ENCODE measurements at places on chromosomes 6 and 20. TPM values are rescaled to one million over a fixed set of nuclear protein-coding genes. Genes with fewer than 3 reads are reported as not detected.

C2 gene
- 46.6 TPM for total RNA-seq

GCM1 gene
- total RNA-seq = not detected

LAMA2 gene
- 40.9 TPM for total RNA-seq

ZNF334 gene
- 3.9 TPM for total RNA-seq

C20orf173 gene
- not detected for total RNA-seq

TFAP2B gene
- total RNA-seq = not detected

TOX2 gene
- 17.2 TPM for total RNA-seq

DNA sequence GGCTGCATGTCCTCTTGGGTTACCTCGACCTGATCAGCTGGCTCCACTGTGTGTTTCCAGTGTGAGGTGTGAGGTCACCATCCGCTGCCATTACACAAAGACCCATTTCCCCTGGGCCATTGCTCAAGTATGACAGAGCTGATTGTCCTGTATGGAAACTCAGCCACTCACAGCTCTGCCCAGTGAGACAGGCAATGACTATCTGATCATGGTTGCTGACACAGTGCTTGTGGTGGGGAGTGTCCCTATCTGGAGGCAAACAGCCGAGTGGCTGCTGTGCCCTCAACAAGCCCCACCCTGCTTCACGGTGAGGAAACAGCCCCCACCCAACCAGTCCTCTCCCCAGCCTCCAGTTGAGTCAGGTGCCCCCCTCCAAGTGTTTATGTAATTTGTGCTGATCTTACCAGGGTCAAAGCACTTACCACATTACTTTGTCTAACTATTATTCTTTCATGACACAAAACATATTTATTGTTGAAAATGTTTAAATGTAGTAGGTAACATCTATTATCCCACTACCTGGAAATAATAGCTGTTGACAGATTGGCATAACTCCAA, 11.7 kb upstream of the MAPK13 start:
- no peak for DNase-seq

DNA sequence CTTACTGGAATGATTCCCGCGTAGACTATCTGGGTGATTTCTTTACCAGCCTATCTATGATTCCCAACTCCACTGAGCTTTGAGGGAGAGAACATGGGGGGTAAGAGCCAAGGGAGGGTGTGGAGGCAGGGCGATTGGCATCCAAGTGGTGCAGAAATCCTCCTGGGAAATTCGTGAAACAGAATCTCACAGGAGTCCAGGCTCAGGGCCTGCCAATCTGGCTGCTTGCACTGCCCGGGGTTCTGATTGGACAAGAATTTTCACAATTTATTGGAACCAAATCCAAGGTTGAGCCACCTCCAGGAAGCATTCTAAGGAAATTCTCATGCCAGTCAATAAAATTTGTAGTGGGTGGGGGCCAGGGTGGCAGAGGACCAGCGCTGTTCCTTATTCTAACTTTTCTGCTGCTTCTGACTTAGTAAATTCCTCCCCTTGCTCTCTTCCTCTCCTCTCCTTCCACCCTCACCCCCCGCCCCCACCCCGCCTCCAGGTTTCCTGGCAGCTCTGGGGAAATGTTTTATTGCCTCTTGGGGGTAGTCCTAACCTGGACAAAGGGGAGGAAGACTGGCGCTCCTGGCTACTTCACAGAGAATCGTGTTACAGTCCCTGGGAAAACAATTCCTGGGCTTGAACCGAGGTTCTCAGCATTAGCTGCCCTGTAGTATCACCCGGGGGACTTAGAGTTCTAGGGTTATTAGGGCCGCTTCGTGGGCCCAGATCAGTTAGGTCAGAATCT, 3.1 kb downstream of the BMP6 start:
- DNase-seq = no peak

DNA sequence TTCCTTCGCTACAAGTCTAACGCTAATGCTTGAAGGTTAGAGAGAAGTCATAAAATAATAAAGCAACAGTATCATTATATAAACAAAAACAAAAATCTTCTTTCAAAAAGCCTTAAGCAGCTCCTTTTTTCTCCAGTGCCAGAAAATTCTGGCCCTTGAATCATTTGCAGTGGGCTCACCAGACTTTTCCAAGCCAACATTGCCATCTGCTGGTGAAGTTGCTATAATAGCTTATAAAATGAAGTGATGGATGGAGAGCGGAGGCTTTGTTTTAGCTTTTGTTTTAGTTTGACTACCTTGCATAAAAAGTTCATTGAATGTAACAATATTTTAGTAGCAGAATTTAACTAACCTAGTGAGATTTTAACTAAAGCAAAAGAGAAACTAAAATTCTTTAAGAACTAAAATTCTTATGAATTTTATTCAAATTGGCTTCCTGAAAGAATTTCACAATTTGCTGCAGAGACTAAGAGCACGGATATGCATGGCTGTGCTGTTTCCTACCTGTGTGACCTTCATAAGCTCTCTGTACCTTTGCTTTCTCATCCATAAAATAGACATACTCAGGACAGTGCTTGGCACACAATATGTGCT, 44.8 kb upstream of the SLC2A12 start:
- no peak for DNase-seq

GRCh38 chr20:33667676-33668465, 1.1 kb downstream of the ACTL10 start:
- DNase-seq = peak; percentile 92

- DNase-seq = peak; percentile 72
Observed at GRCh38 chr20:44217342-44218092, 6.9 kb upstream of the OSER1 start.

- no peak for DNase-seq
Observed at GRCh38 chr6:158970640-158971275, 29.2 kb downstream of the RSPH3 start.

DNA sequence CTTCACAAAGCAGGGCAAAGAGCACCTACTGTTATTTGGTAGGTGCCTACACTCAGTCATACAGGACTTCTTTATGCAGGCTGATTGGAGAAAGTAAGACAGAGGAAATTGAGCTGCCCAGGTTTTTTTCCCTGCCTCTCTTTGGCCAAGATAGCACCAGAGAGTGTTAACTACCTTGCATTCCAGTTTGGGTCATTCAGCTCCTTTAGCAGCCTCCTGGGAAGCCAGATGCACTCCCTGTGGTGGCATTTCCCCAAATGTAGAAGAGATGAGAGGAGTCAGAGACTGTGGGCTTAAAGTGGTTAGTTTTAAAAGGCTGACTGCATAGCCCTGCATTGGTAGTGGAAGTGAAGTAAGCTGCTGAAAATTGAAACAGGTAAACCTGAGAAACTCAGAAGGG, 358.4 kb downstream of the BCKDHB start:
- DNase-seq = no peak

DNA sequence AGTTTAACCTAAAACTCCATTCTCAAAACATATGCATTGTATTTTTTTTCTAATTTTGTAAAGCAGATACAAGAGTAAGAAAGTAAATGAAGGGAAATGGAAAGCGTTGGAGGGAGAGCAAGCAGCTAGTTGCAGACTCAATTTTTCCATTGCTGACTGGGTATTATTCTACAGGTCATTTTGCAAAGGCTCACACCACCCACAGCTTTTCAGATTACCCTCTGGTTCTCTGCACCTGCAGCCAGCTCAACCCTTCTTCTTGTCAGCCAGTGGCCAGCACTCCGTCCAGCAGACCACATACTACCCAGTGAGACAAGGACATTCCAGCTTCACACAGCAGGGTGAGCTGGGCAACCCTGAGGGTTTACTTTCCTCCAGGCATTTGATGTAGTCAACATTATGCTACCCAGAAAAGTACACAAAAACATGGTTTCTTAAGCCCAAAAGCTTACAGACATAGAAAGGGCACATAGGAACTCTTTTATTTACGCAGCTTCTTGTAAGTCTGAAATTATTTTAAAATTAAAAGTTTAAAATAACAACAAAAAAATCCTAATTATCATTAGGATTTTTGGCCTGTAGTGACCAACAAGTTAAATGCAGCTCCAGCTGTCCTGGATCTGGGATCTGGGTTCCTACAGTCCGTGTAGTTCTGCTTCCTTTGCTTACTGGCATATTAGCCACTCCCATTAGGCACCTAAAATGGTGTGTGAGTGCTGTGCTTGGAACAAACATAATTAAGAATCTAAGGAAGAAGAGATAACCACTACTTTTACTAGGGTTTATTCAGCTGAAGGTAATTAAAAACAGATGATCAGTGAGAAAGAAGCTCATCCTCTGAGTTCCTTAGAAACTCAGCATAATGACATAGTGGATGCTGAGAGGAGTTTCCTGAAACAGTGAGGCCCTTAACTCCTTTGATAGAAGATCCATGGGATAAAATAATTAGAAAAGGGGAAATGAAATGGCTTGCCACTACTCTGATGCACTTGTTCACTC, 185.3 kb downstream of the PKHD1 start:
- DNase-seq = no peak

GRCh38 chr6:138160329-138161087, 1.2 kb upstream of the ARFGEF3 start:
- no peak for DNase-seq

DNA sequence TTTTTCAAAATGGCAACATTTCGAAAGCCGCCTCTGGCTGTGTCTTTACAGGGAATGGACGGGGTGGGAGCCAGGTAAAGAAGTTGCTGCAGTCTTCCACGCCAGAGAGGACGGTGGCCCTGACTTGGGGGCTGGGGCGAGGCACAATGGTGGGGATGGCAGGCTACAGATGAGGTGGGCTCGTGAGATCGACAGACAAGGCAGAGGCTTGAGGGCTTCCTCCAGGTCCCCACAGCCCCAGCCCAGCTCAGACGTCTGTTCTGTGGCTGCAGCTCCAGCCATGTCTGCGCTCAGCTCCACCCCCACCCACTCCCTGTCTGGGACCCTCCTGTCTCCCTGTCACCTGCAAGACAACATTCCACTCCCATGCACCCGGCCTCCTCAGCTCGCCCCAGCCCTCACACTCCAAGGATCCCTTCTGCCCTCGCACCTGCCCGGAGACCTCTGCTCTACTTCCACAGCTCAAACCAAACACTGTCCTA, 7.4 kb upstream of the C20orf144 start:
- DNase-seq = no peak

DNA sequence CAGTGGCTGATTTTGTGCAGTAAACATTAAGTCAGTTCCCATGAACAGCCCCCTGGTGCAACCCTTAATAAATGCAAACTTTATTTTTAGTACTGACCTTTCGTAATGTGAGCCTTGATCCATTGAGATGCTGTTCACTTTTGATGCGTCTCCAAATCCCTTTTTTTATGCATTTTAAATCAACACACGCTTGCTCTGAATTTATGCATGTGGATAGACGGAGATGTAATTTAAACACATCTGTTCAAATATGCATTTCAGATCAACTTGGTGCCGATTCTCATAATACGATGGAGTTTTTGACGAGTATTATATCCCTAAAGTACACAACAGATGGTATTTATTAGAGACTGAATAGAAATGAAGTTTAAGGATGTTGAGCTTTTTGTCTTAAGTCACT, 505.7 kb downstream of the CDKAL1 start:
- DNase-seq = no peak

- no peak for DNase-seq
Observed at GRCh38 chr6:26408828-26409730, 7.0 kb downstream of the BTN3A1 start.

DNA sequence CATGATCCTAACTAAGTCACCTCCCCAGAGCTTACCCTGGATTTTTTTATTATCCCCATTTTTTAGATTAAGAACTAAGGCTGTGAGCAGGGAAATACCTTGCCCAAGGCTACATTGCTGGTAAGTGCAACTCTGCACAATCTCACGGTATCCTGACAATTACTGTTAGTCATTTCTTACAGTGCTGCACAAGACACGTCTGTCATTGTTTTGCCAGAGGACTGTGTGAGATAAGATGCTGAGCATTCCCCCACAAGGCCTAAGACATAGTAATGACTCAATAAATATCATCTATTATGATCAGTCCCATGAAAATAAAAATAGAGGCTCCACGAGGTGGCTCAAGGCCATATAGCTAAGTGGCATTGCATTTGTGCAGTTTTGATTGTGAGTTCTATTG, 21.0 kb downstream of the PFDN4 start:
- no peak for DNase-seq

DNA sequence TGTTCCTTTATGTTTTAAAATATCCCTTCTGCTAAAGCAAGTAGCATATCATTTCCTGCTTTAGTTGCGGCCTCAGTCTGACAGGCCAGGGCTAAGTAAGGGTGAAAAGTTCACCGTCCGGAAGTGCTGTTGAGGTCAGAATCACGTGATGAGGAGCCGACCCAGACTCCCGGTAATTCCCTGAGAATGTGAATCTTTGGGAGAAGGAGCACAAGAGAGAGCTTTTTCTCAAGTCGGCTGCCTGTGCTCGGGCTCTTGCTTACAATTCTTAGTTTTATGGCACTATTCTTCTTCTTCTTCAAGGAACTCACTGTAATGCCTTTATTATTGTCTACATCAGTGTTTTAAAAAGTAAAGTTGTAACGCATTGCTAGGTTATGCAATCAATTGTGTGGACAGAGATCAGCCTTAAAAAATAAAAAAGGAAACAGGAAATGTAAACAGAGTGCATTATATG, 309.3 kb downstream of the PRL start:
- DNase-seq = peak; percentile 82

- no peak for DNase-seq
Observed at GRCh38 chr6:6881438-6882225, 226.1 kb upstream of the RREB1 start.

- no peak for DNase-seq
Observed at GRCh38 chr6:26336355-26337198, 28.4 kb upstream of the BTN3A2 start.

DNA sequence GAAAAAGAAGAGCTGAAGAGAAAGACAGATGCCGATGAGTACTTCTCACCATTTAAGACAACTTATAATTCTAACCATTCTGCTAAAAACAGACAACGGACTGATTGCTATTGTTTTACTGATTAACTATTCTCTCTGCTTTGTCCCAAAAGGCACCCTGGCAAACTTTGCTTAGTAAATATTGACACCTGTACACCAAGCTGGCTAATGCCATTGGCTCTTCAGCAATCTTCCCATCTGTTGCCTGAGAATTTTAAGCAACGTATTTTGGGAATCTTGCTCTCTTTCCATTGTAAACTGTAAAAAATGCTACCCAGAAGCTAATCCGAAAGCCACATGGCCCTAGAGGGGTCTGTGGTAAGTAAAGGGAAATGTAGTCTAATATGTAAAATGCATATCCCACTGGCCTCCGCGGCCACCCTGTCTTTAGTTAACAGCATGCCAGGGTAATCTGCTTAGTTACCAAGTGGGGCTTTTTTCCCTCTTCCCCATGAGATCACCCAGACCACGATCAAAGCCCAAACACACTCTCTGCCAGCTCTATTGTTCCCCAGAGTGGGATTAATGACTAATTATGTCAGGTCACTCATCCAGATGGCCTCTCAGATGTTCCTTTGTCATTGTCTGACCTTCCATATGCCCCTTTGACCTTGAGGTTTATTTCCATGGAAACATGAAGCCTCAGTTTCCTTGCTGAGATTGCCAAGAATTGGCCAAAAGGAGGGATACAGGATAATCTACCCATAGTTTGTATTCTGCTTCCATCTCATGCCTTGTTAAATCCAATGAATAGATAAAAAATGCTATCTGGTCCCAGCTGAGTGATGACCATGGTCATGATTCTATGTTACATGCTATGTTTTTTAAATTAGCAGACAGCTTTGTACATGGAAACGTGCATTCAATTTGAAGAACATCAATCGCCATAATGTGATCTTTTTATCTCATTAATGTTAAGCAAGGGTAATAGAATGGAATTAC, 216.4 kb upstream of the MCHR2 start:
- DNase-seq = no peak
